ENCODE measurements at places on chromosomes 16 and 17.
A peak's percentile ranks its signal among the peaks of the same experiment; 100 is the strongest.

- DNase-seq = no peak
These were observed 6.9 kb downstream of the USP6 start for GRCh38 chr17:5122586-5123342.

GRCh38 chr17:35089586-35090296, 26.2 kb upstream of the RFFL start:
- DNase-seq = no peak

GRCh38 chr17:79413611-79414010, 197.2 kb downstream of the RBFOX3 start:
- DNase-seq = peak; percentile 78

GRCh38 chr16:88667461-88667860, 4.6 kb upstream of the MVD start:
- DNase-seq = no peak

GRCh38 chr16:6493555-6493954, 839.1 kb upstream of the RBFOX1 start:
- no peak for DNase-seq

GRCh38 chr17:40179923-40180659, 2.8 kb downstream of the RAPGEFL1 start:
- DNase-seq = no peak

DNA sequence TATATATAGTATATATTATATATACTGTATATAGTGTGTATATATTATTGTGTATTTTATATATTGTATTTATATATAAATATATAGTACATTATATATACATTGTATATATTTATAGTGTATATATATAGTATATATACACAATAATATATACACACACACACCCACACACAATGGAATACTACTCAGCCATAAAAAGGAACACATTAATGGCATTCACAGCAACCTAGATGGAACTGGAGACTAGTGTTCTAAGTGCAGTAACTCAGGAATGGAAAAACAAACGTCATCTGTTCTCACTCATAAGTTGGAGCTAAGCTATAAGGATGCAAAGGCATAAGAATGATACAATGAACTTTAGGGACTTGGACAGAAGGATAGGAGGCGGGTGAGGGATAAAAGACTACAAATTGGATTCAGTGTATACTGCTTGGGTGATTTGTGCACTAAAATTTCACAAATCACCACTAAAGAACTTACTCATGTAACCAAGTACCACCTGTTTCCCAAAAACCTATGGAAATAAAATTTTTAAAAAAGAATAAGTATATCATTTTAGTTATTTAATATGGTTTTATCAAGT, 201.9 kb upstream of the CDH11 start:
- DNase-seq = no peak

- DNase-seq = peak; percentile 42
These were observed 6.6 kb upstream of the TEKT3 start for GRCh38 chr17:15348021-15348420.

GRCh38 chr17:57302690-57303465, 46.6 kb downstream of the MSI2 start:
- DNase-seq = no peak

- no peak for DNase-seq
These were observed 38.5 kb upstream of the NOL11 start for GRCh38 chr17:67679225-67679624.

GRCh38 chr16:72291121-72291520, 119.2 kb upstream of the PMFBP1 start:
- no peak for DNase-seq

DNA sequence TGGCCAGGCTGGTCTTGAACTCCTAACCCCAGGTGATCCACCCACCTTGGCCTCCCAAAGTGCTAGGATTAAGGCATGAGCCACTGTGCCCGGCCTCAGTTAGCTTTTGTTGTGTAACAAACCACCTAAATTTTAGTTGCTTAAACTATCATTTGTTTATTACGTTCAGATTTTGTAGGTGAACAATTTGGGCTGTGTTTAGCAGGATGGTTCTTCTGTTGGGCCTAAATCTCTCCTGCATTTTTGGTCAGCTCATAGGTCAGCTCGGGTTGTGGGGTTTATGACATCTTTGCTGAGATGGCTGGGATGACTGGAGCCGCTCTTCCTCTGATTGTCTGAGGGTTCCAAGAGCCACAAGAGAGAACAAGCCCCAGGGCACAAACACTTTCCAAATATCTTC, 21.1 kb upstream of the NLRP1 start:
- DNase-seq = no peak

DNA sequence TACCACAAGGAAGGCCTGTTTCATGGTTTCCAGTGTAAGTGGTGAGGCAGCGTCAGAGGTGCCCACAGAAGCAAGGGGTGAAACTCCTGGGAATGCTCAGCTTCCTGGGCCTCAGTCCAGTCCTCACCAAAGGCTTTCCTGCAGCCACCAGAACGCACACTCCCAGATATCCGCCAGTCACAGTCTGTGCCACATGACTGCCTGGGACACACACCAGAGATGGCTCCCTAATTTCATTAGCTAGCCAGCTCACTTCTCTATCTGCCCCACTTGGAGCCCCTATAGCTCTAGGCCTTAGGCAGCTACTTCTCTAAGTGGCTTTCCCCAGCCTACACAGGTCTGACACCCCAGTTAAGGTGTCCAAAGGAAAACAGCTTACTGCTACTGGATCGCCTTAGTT, 77.0 kb downstream of the CYTH1 start:
- DNase-seq = no peak

GRCh38 chr17:31297090-31297489, at the start of gene OMG:
OMG (minus strand) TSS chr17:31297239; CDS start chr17:31296331, 908 bp downstream.
- no peak for DNase-seq

- DNase-seq = no peak
These were observed 19.8 kb downstream of the B9D1 start for GRCh38 chr17:19342611-19343255.

GRCh38 chr16:82011199-82011641, at the start of gene SDR42E1:
SDR42E1 (minus strand) TSS chr16:82011470; CDS start chr16:82000858, 10,612 bp downstream.
- DNase-seq = peak; percentile 61

- DNase-seq = no peak
These were observed 91.8 kb downstream of the RGS9 start for GRCh38 chr17:65228734-65229620.

GRCh38 chr17:16908273-16908672, 63.6 kb downstream of the TNFRSF13B start:
- no peak for DNase-seq

- DNase-seq = no peak
These were observed 24.0 kb upstream of the SHISA6 start for GRCh38 chr17:11216976-11217375.

DNA sequence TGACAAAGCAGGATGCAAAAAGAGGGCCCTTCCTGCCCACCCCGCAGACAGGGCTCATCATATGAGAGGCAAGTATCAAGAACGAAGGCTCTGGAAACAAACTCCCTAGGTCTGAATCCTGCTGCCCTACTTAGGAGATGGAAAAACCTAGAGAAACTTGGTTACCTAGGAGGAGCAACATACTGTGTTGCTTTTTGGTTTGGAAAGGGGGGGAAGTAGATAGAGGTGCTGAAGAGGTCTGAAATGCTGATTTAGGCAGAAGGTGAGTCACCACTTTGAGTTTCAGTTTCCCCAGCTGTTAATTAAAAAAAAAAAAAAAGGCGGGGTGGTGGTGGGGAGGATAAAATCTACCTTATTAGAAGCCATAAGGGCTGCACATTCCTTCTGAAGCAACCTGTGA, 1.5 kb downstream of the N4BP1 start:
- no peak for DNase-seq

GRCh38 chr16:3173892-3174617, 13.9 kb upstream of the OR1F1 start:
- DNase-seq = no peak

DNA sequence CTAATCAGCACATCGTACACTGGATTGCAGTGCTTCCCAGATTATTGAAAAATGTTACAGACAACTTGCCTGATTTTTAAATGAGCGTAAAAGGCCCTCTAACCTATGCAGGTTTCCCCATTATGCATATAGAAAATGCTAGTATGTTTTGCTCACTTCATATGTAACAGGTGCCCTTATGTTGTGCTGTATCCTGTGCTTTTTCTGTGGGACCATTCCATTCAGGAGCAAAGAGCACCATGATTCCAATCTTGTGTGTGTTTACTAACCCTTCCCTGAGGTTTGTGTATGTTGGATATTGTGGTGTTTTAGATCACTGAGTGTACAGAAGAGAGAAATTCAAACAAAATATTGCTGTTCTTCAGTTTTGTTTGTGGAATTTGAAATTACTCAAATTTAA, 12.9 kb downstream of the PTRH2 start:
- no peak for DNase-seq

- DNase-seq = no peak
These were observed 770.8 kb upstream of the SOX9 start for GRCh38 chr17:71349908-71350600.

DNA sequence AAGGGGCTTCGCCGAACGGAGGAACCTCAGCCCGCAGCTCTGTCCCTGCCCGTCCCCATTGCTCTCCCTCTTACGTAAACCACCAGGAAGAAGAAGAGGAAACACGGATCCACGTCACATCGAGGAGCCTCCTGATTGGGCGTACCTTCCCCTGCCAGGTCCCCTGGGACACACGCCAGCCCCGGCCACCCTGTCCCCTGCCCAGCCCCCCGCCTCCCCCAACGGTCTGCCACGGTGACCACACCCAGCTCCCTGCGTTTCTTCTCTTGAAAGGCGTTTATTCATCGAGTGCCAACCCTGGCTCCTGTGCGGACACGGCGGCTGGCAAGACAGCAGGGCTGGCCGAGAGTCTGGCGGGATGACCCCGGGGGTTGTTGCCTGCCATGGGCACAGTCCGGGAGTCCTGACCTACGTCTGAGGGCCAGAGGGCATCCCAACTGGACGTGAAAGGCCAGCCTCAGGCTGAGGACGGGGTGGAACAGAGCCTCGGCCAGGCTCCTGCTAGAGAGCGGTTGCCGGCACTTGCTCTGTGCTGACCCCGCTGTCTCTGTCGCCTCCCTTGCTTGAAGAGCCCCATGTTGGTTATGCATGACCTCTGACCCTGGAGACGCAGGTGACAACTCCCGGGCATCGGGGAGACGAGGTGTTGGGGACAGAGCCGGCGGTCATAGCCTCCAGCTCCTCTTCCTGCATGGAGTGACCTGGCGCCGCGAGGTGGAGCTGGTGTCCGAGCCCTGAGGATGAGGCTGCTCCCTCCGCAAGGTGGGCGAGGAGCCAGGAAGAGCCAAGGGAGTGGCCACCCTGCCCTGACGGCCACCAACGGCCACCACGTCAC, 40.5 kb upstream of the ACSF3 start:
- DNase-seq = peak; percentile 72

- DNase-seq = no peak
These were observed 7.7 kb downstream of the PRKAR1A start for GRCh38 chr17:68519911-68520310.

- no peak for DNase-seq
These were observed 25.1 kb downstream of the NKD1 start for GRCh38 chr16:50573279-50573678.

Measured in NCI-H2029 (cell line).